ENCODE measurements at places on chromosomes 3 and 15.

DNA sequence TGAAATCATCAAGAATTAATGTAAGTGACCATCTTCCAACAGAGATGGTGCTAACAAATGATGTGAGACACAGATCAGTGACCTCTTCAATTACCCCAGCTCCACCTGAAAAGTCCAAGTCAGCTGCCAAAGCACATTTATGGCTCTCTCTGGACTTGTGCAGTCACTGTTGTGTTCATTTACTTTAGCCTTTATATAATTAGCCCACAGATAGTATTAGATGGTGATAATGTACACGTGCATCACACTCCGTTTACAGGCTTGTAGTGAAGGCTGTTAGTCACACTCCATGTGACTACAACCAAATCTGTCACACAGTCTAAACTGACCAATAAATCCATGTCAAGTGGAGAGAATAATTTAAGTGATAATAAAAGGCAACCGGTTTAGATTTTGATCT, 331.5 kb upstream of the IL12A start:
- no peak for DNase-seq

GRCh38 chr3:196889844-196890708, 22.4 kb downstream of the SENP5 start:
- no peak for DNase-seq

DNA sequence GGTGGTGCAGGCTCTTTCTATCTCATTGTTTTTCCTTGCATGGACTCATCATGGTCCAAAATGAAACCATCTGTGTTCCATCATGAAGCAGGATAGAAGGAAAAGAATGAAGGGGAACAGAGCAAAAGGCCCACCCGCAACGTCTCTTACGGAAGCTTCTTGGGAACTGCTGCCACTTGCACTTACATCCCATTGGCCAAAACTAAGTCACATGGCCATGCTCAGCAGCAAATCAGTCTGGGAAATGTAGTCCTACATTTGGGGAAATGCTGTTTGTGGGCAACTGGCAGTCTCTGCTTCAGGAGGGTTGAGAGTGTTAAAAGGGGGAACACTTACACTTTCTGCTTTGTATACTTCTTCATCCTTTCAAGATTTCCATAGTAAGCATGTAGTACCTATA, 191.6 kb downstream of the SV2B start:
- DNase-seq: no peak

DNA sequence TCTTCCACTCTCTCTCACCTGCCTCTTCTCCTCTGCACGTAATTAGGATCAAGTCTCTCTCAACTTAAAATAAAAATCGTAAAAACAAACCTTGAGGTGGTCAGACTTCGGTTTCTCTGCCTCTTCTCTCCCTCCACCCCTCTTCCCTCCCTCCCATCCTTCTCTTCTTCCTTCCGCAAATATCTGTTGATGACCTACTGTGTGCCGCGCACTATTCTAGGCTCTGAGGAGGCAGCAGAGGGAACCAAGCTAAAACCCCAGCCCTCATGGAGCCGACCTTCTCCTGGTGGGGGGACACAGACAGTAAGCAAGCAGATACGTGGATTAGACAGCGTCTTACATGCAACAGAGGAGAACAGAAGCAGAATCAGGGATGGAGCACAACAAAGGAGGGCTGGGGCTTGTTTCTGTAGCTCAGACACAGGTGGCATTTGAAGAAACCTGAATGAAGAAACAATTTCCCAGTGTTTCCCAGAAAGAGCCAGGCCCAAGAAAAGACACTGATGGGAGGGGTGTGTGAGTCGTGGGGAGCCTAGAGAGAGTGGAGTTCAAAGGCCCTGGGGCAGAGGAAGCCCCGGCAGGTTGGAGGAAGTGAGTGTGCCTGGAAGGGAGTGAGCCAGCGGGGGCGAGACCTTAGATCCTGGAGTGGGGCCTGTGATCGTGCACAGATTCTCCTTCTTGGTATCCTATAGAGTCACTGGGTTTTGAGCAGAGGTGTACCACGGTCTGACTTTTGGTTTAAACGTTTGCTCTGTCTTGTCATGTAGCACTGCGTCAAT, 80.5 kb downstream of the TOP2B start:
- DNase-seq: no peak

DNA sequence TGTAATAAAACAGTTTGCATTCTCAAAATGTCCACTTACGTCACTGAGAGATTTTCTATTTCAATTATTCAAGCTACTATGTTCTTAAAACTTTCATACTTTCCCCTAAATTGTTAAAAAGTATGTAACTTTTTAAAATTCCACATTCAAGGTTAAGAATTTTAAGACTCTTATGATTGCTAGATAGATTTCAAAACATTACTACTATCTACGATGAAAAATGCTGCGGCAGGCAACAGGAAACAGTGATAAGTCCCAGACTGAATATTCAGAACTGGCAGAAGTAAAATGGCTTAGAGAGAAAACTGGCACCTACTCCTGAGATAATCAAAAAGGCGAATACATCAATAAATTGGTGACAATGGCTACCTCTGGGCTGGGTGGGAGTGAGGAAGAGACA, 16.2 kb downstream of the ATP13A3 start:
- no peak for DNase-seq

GRCh38 chr15:58066042-58066867, 744 bp upstream of the ALDH1A2 start:
- DNase-seq: no peak

DNA sequence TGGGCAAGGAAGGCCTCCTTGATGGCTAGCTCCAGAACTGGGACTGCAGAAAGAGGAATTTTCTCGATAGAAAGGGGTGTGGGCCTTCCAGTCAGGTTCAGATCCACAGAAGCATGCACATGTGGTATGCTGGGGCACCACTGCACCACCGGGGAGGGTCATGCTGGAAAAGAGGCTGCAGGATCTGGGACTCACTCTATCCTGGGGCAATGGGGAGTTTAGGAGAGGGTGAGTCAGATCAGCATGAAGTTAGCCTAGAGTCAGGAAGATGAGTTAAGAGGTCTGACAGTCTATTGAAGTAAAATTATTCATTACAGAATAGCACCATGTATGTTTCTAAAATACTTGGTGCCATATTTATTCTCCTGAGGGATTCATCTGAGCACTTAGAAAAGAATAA, 130.2 kb upstream of the TOPAZ1 start:
- DNase-seq: no peak

DNA sequence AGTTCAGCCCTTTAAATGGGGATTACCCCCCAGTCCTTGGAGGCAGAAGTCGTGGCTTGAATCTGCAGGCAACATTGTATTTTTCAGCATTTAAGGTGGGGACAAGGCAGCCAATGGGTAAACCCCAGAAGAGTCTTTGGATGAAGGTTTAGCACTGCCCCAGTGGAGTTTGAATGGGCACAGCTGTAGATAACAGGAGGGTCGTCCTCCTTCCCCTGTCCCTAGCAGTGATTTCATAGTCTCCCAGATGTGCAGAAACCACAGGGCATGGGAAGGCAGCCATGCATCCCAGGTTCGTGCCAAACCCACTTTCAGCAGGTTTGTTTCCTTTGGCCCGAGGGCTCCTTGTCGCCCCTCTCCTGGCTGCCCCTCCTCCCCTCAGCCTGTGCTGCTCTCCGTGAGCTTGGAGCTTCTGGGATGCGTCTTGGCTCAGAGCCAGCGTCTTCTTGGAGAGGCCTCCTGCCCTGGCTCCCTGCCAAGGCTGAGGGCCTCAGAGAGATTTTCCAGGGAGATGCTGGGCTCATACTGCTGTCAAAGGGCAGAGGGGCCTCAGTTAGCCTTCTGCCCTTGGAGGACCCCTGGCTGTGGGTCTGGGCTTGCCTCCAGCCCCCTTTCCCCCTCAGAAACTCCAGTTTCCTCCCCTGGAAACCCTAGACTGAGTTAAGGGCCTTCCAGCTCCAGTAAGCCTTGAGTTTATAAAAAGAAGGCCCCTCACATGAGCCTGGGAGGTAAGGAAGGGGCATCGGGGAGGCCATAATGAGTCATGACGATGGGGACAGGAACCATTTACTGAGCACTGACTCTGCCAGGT, 48.9 kb upstream of the POLG start:
- no peak for DNase-seq

DNA sequence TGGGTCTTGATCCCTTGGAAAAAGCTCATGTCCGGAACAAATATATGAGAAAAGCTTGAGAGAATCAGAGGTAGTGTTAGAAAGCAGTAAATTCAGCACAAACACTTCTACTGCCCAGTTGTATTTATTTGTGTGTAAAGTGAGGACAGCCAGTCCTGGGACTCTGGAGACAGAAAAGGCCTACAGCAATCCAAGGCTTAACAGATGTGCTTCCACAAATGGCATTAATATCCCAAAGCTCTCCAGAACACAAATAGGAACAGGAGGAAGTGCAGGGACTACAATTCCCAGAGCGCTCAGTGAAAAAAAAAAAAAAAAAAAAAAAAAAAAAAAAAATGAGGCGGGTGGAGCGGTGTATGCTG, 390 bp upstream of the AP2M1 start:
- no peak for DNase-seq

DNA sequence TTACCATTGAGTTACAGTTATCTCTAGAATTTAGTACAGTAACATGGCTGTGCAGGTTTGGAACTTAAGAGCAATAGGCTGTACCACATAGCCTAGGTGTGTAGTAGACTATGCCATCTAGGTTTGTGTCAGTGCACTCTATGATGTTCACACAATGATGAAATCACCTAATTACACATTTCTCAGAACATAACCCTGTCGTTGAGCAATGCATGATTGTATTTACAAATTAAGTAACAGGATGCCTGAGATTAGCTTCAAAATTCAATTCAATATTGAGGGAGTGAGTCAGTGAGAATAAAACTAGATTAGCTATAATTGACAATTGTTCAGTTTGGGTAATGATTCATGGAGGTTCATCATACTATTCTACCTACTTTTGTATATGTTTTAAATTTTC, 633.8 kb downstream of the IGSF11 start:
- no peak for DNase-seq

DNA sequence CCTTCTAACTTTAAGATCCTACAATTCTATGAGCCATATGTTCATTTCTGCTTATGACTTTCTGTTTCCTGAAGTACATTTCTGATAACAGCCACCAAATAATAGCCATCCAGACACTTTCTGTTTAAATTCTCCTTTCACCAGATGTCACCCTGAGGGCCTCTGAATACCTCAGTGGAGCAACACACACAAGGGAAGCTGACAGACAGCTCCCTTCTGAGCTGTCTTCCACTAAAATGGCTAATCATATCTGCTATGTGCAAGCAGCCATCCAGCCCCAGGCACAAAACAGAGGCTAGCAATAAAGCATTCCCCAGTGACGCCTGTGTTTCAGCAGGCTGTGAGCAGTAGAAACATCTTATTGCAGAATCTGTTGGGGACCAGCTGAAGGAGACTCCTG, 666.6 kb upstream of the UBE2E2 start:
- no peak for DNase-seq

- no peak for DNase-seq
Observed at GRCh38 chr15:26873846-26874245, 7.0 kb downstream of the GABRA5 start.

- no peak for DNase-seq
Observed at GRCh38 chr3:38834110-38834509, 18.1 kb upstream of the SCN10A start.

DNA sequence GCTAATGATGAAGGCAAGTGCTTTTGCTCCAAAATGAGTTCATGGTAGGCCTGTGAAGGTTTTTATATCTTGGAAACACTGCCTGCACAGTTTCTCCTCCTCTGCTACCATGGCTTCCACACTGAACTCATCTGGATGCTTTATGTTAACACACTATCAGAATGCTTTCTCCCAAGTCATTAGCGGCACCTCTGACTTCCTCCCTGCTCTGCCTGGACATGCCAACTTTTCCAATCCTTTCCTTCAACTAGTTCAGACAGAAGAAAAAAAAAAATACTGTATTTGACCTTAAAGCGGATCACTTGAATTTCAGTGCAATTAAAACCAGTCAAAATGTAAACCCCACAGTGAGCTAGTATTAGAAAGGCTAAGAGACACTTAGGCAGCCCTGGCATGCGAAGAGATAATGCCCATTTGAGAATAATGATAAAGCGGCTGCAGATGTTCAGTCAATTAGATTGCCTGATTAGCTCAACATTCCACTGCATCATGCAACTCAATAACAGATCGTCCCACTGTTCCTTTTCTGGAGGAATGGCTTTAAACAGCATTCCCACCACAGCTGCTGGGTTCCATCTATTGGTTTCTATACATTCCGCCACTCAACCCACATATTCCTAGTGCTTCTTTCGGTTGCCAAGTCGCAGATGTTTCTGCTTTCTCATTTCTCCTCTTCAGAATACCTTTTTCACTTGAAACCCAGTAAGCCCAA, 51.7 kb downstream of the CNTN3 start:
- DNase-seq: no peak

DNA sequence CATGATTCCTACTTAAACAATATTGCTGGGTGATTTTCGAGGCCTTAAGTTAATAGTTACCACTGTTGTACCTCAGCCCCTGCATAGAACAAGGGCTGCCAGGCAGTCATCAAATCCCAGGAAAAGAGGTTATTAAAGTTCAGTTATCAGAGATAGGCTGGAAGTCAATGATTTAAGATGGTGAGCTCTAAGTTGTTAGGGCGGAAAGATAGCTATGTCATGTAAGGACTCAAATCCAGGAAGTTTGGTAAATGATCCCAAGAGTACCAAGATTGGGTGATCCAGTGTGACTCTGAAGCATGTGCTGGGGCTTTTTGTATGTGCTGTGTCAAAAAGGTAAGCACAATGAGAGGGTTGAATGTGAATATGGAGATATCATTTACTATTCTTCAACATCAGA, 287.9 kb downstream of the NLGN1 start:
- DNase-seq: no peak

DNA sequence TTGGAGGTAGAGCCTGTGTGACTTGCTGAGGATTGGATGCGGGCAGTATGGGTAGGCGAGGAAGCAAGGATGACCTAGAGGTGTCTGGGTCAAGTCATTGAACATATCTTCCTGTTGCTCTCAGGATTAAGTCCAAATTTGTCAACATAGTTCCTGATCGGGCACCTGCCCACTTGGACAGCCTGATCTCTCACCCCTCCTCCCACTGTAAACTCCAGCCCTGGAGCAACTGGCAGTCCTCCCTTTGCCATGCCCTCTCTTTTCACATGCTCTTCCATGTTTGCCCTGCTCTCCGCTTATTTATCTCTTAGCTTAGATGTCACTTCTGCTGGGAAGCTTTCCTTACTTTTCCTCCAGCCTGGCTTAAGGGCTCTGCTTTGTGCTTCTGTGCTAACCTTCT, 47.6 kb upstream of the PPP4R2 start:
- DNase-seq: no peak
